ENCODE measurements at places on chromosomes 4 and X.

DNA sequence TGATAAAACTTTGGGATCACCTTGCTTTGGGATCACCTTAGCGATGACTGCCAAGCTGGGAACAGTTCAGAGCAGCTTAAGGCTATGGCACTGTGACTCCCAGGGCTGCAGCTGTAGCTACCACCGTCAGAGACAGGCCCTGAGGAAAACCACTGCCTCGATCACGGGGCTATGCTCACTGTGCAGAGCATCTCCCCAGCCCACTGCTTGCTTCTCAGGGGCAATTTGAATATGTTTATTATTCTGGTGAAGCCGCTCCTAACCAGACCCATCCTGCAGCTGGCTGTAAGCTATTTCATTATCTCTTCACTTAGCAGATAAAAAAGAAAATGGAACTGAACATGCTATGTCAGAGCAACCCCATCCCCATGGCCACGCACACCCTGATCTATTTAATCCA lies 328.5 kb downstream of the EVC2 start:
- DNase-seq, result no peak

DNA sequence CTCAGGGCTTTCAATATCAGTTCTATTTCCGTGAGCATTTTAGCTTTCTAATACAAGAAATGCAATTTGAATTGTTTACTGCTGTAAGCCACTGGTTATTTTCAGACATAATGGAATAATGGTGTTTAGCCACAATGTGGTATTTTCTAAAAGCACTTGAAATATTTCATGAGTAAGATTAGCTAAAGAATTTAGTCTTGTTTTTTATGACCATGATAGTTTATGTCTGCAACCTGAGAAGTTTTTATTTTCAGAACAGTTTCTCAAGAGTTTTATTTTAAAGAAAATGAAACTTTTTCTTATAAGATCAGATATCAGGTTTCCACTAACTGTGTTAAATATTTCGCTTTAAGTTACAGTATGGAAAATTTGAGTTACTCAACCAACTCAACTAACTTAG lies 60.2 kb downstream of the SLIT2 start:
- peak; percentile 40 for DNase-seq

GRCh38 chr4:6767386-6767747 lies 15.2 kb upstream of the KIAA0232 start:
- DNase-seq, result no peak

GRCh38 chr4:151661873-151662272 lies 98.9 kb downstream of the GATB start:
- DNase-seq, result no peak

- no peak for DNase-seq
Measured at GRCh38 chr4:114926583-114926982, 186.8 kb downstream of the NDST4 start.

DNA sequence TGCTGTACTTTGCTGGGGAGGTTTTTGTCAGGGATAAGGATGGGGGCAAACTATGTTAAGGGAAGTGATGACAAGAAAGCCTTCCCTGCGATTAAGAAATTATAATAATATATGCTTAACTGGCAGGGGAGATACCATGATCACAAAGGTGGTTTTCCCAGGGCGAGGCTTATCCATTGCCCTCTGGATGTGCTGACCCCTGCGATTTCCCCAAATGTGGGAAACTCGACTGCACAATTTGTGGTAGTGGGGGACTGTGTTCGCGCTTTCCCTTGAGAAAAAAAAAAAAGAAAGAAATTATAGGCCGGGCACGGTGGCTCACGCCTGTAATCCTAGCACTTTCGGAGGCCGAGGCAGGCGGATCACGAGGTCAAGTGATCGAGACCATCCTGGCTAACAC lies 24.5 kb downstream of the SLC25A43 start:
- no peak for DNase-seq

DNA sequence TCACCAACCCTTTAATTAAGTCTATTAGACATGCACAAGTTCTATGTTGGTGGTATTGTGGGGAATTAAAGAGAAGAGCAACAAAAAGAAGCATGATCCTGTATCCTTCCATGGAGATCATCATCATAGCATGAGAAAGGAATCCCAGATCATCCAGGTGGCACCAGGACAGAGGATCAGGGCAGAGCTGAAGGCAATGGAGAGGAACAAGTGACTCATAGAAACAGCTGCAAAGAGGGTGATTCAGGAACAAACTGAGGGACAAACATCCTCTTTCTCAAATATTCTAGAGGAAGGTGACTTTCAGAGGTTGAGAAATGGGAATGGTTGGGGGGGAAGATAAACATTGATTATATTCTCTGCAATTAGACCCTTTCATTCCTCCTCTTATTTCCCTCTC lies 105.5 kb upstream of the OTUD4 start:
- DNase-seq, result no peak

- DNase-seq, result no peak
Measured at GRCh38 chr4:24970635-24971034, 57.8 kb upstream of the CCDC149 start.

DNA sequence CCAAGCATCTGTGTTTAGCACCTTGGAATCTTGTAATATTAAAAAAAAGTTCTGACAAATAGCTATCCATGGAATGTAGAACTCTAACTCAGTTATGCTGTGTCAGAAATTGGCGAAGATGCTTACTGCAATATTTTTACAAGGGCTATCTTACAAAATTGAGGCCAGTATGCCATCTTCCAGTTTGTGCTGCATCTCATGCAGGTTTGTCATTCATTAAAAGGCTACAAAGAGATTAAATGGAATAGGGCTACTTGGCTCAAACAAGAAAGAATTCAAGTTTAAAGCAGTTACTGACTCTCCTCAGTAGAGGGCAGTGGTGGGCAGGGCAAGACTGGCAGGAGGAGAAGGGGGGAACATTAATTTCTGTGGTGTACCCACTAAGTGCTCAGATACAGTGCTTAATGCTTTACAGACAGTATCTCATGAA lies 66.5 kb downstream of the SHROOM4 start:
- DNase-seq, result no peak

GRCh38 chr4:143225167-143225566 lies 40.5 kb downstream of the USP38 start:
- DNase-seq, result no peak

DNA sequence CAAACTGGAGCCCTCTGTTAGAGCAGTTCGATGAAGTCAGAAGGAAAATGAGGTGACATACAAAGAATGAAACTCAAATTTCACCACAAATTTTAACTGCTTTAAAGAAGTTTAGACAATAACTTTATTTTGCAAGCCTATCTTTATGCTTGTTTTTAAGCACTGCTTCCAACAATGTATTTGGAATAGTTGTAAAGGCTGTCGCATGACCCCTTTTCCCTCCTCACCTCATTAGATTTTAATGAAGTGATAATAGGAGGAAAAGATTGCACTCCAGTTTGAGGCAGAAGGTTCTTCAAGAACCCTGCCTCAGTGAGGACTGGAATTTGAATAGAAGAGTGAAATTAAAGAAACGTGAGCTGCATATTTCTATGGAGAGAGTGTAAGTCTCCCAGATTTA lies 386.1 kb upstream of the NR3C2 start:
- DNase-seq, result no peak

- no peak for DNase-seq
Measured at GRCh38 chr4:81404294-81404693, 67.4 kb downstream of the RASGEF1B start.

DNA sequence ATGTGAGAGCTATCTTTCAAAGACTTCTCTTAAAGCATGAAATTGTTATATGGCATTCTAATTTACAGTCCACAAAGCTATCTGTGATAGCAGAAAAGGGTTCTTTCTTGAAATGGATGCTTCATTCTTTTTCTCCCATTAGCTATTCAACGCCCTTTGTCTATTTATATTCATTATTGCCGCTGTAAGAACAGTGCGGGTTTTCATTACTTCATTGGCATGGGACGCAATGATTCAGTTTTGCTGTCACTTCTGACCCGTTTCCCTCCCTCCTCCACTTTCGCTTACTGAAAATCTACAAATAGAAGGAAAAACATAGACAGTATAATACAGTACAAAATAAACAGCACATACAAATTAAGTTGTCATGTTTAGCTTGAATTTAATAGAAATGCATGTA lies 394.6 kb downstream of the PCDH7 start:
- DNase-seq, result no peak

GRCh38 chr4:15375667-15376066 lies 52.2 kb upstream of the C1QTNF7 start:
- no peak for DNase-seq

- DNase-seq, result no peak
Measured at GRCh38 chrX:133005042-133005441, 46.6 kb upstream of the HS6ST2 start.

- DNase-seq, result no peak
Measured at GRCh38 chrX:38458071-38458470, 103.3 kb upstream of the TSPAN7 start.

- peak; percentile 9 for DNase-seq
Measured at GRCh38 chr4:68905939-68906779, 45.4 kb downstream of the UGT2A3 start.

DNA sequence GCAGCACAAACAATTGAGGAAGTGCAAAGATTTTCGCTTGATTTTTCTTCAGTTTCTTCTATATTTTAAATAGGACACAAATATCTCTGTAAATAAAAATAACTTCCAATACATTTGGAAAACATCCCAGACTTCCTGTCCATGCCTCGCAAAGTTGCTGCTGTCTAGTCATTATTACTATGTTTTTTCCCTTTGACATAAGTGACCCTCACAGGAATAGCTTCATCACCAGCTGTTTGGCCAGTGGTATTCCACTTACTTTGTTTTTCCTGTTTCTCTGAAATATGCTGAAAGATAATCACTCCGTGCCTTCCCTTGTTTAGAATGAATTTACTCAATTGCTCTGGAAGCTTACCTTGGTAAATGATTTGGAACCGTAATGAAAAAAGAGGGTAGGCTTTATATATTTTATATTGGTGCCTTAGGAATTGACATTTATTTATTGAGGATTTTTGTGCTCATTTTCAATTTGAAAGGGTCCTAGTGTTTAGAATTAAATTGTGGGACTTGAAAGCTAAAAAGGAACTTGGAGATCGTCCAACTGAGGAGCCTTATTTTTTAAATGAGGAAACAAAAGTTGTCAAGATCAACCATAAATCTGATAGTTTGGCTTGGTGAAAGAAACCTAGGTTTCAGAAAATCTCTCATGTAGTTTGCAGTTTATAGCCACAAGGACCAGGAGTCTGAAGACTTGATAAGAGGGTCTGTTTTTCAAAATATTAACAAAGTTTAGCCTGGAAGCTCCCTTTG lies 65.6 kb downstream of the CDKL5 start:
- DNase-seq, result no peak

GRCh38 chrX:906586-906985 lies 276.0 kb downstream of the SHOX start:
- DNase-seq, result no peak

- no peak for DNase-seq
Measured at GRCh38 chr4:2933566-2934076, 29.6 kb downstream of the NOP14 start.

GRCh38 chr4:105911426-105911825 lies 16.2 kb downstream of the NPNT start:
- DNase-seq, result no peak

GRCh38 chr4:124019749-124020549 lies 623.4 kb downstream of the SPRY1 start:
- DNase-seq, result peak; percentile 89

- peak; percentile 2 for DNase-seq
Measured at GRCh38 chrX:79270401-79270800, 96.7 kb downstream of the ITM2A start.

DNA sequence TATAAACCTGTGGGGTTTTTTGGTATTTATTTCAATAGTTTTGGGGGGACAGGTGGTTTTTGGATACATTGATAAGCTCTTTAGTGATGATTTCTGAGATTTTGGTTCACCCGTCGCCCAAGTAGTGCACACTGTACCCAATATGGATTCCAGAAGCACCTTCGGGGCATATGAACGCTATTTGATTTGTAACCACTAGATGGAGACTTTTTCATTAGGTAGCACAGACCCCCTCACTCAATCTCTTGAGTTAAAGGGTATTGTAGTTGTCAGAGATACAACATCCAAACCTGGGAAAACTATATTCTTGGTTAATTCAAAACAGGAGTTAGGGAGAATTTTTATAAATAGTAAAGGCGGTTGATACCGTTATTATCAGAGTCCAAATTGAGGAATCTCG lies 79.8 kb downstream of the SPANXN3 start:
- DNase-seq, result no peak

GRCh38 chr4:83440148-83440814 lies 15.3 kb downstream of the HELQ start:
- DNase-seq, result no peak

GRCh38 chrX:132818638-132819037 lies 139.8 kb downstream of the HS6ST2 start:
- no peak for DNase-seq

DNA sequence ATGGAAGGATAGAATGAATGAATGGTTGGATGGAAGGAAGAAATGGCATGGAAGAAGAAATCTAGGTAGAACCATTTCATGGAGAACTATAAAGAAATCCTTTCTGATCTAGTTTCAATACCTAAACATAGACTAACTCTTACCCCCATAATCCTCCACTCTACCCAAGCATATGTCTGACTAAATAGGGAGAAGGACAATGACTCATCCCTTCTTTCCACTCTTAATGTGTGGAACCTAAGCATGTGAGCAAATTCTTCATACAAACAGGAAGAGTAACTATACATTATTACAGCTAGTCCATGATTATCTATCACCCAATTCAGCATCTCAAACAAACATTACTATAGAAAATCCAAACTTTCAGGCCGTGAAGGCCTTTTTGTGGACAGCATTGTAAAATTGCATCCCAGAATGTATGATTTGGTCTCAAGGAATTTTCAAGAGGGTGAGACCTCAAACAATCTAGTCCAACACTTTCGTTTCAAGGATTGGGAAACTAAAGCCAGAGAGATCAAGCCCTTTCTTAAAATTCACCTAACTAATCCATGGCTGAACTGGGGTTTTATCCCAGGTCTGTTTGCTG lies 11.2 kb downstream of the C1QTNF7 start:
- no peak for DNase-seq

GRCh38 chr4:151796106-151796505 lies 35.3 kb upstream of the GATB start:
- DNase-seq, result no peak

GRCh38 chr4:118751629-118752323 lies 66.6 kb downstream of the METTL14 start:
- DNase-seq, result peak; percentile 33

GRCh38 chr4:162366146-162366545 lies 202.3 kb upstream of the FSTL5 start:
- DNase-seq, result no peak

GRCh38 chrX:110042496-110042895 lies 39.6 kb downstream of the TMEM164 start:
- peak; percentile 17 for DNase-seq

DNA sequence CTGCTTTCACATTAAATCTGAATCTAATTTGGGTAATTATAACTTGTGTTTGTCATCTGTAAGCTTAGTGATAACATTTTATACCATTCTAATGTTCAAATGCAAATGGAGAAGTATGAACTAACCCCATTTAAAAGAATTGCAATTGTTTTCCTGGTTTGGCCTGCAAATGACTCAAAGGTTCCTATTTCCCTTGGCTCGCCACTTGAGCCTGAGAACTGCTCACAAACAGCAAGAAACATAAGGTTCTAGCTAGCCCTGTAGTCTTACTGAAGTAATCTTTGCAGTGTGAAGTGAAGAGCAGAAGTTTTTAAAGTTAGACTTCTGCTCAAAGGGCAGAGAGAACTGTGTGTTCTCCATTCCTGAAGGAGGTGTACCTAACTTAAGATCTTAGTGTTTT lies 27.2 kb downstream of the UPRT start:
- peak; percentile 32 for DNase-seq

- DNase-seq, result no peak
Measured at GRCh38 chr4:20992002-20992401, 291.7 kb downstream of the PACRGL start.

GRCh38 chr4:55176497-55176896 lies 51.1 kb upstream of the KDR start:
- DNase-seq, result no peak
